ENCODE measurements at places on chromosomes 1 and 21. TPM values are rescaled to one million over a fixed set of nuclear protein-coding genes. Genes with fewer than 3 reads are reported as not detected.

SYT6 gene
- not detected for total RNA-seq

SAMD13 gene
- 2.0 TPM for total RNA-seq

VWA5B1 gene
- 0.16 TPM for total RNA-seq

- peak overlapping the region; percentile 94 for H3K4me3 ChIP-seq
- H3K27me3 ChIP-seq = no peaks in the 10 kb centered on the region
- no peak for DNase-seq
- peak overlapping the region; percentile 99 for H3K27ac ChIP-seq
Measured at GRCh38 chr1:174998569-174999215, 1.1 kb upstream of the CACYBP start.

- peaks cover 27% of the 10 kb centered on the region for H3K27me3 ChIP-seq
- no peak overlapping the region for H3K27ac ChIP-seq
- no peaks in the 10 kb centered on the region for H3K4me1 ChIP-seq
- DNase-seq = no peak
- no peaks in the 10 kb centered on the region for H3K36me3 ChIP-seq
- no peak overlapping the region for H3K4me3 ChIP-seq
Measured at GRCh38 chr1:152623203-152623844, 421 bp upstream of the LCE3A start.

GRCh38 chr1:156117414-156118176 lies 3.1 kb downstream of the LMNA start:
- no peaks in the 10 kb centered on the region for H3K36me3 ChIP-seq
- no peaks in the 10 kb centered on the region for H3K27me3 ChIP-seq
- no peak for DNase-seq
- H3K27ac ChIP-seq = peak overlapping the region; percentile 97

TRAF3IP3 gene
- total RNA-seq = 1.2 TPM

GRCh38 chr1:44476891-44477290 lies 71.8 kb downstream of the RNF220 start:
- no peak overlapping the region for H3K27ac ChIP-seq
- DNase-seq = no peak
- no peaks in the 10 kb centered on the region for H3K27me3 ChIP-seq

GRCh38 chr1:48472638-48473037 lies 634 bp upstream of the SPATA6 start:
- DNase-seq = no peak
- no peaks in the 10 kb centered on the region for H3K27me3 ChIP-seq
- H3K4me1 ChIP-seq = peaks cover 37% of the 10 kb centered on the region
- H3K27ac ChIP-seq = peak overlapping the region; percentile 90
- H3K4me3 ChIP-seq = peak overlapping the region; percentile 86

DNA sequence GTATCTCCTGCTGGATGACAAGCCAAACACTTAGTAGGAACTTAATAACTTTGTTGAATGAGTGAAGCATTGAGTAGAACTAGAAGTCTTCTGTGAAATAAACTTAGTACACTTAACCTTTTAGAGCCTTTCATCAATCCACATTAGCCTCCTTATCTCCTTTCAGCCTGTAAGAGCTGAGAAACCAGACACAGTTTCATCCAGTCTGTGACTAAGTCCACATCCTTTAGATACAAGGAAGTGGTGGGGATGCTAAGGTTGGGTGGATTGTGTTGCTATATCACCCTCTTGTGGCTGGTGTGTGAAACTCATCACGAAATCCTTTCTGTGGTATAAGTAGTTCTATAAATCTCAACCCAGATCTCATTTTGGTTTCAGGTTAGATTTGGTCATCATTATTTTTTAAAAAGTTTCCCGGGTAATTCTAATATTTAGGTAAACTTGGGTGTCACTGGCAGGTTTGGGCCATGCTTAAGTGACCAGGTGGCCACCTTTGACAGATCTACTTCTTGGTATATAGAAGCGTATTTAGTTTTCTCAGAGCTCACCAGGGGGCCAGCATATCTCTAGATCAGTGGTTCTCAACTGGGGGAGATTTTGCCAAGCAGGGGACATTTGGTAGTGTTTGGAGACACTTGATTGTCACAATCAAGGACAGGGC lies 27.8 kb upstream of the CD84 start:
- no peak overlapping the region for H3K27ac ChIP-seq
- peaks cover 46% of the 10 kb centered on the region for H3K27me3 ChIP-seq
- no peaks in the 10 kb centered on the region for H3K4me1 ChIP-seq
- no peak overlapping the region for H3K4me3 ChIP-seq

DNA sequence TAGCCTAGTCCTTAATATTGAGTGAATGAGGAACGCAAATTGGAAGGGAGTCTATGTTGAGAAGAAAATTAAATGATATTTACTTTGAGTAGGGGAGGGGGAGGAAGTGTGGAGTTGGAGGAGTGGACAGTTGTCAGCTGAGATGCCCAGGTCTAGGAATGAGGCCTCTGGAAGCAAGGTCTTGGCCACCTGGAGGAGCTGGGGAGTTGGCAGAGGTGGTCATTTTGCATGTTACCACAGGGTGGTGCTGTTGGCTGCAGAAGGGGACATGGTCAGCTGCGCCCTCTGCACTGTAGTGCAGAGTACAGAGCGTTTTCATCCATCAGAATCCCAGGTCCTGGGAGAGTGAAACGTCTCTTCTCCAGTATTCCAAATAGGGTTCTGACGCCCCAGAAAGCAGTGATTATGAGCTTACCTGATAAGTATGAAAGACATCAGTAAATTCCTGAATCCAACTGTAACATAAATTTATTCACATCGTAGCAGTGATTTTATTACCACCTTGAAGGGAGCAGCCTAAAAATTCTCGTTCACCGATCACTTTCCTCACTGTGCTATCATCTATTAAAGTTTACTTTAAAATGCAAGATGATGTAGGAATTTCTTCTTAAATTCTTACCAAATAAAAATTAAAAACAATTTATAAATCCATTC lies 13.8 kb downstream of the PARK7 start:
- peaks cover 76% of the 10 kb centered on the region for H3K36me3 ChIP-seq
- peaks cover 19% of the 10 kb centered on the region for H3K4me1 ChIP-seq
- H3K27ac ChIP-seq = no peak overlapping the region

PEA15 gene
- 280 TPM for total RNA-seq

MIS18A gene
- total RNA-seq = 3.2 TPM

KRTAP7-1 gene
- not detected for total RNA-seq

DNA sequence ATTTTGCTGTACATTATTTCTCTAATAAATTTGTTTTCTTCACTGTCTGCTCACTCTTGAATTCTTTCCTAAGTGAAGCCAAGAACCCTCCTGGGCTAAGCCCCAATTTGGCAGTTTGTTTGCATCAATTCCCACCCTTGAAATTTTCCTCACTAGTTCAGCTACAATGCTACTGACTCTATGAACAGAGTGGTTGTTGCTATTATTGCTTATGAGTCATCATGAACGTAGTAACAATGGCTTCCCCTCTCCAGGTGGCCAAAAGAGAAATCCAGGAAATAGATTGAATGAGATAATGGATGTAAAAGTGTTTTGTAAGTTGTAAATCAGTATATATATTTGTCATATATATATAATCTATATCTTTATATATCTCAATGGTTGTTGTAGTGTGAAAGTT lies 193.0 kb downstream of the URB2 start:
- H3K4me3 ChIP-seq = no peak overlapping the region
- no peaks in the 10 kb centered on the region for H3K4me1 ChIP-seq
- DNase-seq = no peak
- no peaks in the 10 kb centered on the region for H3K27me3 ChIP-seq

FALEC gene
- total RNA-seq = 0.44 TPM

SLFNL1 gene
- total RNA-seq = 0.16 TPM

PRKAB2 gene
- total RNA-seq = 37.8 TPM

MSH4 gene
- 0.25 TPM for total RNA-seq

- no peaks in the 10 kb centered on the region for H3K36me3 ChIP-seq
- no peak overlapping the region for H3K27ac ChIP-seq
- H3K27me3 ChIP-seq = no peaks in the 10 kb centered on the region
- H3K4me3 ChIP-seq = no peak overlapping the region
Measured at GRCh38 chr1:7424352-7424890, 346.7 kb upstream of the VAMP3 start.

KIF17 gene
- total RNA-seq = 4.6 TPM

GRCh38 chr21:25515484-25516405 lies 91.5 kb downstream of the MRPL39 start:
- no peaks in the 10 kb centered on the region for H3K4me1 ChIP-seq
- no peak overlapping the region for H3K27ac ChIP-seq
- no peak overlapping the region for H3K4me3 ChIP-seq
- no peak for DNase-seq
- H3K27me3 ChIP-seq = no peaks in the 10 kb centered on the region

SFN gene
- 0.16 TPM for total RNA-seq

MMP23B gene
- total RNA-seq = 93.8 TPM

CD1C gene
- total RNA-seq = 0.41 TPM

DNA sequence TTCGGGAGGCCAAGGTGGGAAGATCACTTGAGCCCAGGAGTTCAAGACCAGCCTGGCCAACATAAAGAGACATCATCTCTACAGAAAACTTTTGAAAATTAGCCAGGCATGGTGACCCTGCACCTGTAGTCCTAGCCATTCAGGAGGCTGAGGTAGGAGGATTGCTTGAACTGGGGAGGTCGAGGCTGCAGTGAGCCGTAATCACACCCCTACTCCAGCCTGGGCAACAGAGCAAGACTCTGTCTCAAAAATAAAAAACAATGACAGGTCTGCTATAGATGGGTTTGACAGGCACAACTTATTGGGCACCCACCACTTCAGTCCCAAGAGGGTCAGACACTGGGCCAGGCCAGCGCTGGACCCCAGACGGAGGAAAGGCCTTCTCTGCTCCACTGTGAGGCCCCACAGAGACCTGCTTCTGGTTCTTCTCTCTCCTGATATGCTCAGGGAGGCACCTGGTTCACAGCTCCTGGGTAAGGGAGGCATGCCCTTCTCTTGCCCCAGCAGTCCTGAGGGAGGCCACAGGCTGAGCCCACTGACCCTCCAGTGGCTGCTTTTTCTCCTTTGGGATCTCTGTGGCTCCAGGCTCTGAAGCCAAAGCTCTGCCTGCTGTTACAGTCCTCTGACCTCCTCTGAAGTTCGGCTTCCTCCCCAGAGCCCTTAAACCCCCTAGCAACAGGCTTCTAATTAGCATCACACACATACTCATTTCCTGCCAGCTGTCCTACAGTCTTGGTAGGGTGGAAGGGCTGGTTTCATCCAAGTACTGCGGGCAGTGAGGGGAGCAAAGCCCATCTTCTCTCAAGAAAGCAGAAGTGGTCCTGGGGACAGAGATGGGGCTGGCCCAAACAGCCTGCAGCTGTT lies 14.4 kb downstream of the S100A16 start:
- H3K4me1 ChIP-seq = peaks cover 8% of the 10 kb centered on the region
- H3K36me3 ChIP-seq = no peaks in the 10 kb centered on the region
- DNase-seq = no peak

GRCh38 chr21:25862596-25862995 lies 127.8 kb downstream of the GABPA start:
- no peak overlapping the region for H3K27ac ChIP-seq
- H3K36me3 ChIP-seq = no peaks in the 10 kb centered on the region
- no peak overlapping the region for H3K4me3 ChIP-seq
- DNase-seq = no peak
- H3K4me1 ChIP-seq = no peaks in the 10 kb centered on the region
- no peaks in the 10 kb centered on the region for H3K27me3 ChIP-seq

DNA sequence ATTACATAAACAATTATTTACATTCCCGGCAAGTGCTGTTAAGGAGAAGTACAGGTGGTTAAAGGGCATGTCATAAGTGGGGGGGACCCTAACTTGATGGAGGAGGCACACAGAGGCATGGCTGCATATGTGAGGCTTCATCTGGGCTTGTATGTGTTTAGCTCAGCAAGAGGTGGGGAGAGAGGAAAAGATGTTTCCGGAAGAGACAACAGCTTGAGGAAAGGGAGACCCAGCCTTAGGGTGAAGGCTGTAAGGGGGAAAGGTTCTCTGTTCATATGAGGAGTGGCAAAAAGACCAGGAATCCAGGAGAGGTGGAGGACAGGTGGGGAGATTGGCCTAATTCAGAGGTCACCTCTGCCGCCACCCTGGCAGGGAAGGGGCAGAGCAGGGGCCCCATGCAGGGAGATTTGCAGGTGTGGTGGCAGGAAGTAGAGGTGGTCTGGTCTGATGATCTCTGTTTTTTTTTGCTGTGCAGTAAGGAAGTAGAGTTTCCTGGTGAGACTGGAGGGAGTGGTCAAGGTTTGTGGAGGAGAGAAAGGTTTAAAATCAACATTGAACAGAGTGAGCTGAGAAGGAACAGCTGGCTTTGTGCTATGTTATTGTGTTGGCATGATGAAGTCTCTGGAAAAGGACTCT lies 9.0 kb downstream of the TRAF5 start:
- H3K4me3 ChIP-seq = no peak overlapping the region
- H3K27me3 ChIP-seq = no peaks in the 10 kb centered on the region
- no peak for DNase-seq
- peaks cover 20% of the 10 kb centered on the region for H3K4me1 ChIP-seq

SPRR2G gene
- total RNA-seq = not detected

DNA sequence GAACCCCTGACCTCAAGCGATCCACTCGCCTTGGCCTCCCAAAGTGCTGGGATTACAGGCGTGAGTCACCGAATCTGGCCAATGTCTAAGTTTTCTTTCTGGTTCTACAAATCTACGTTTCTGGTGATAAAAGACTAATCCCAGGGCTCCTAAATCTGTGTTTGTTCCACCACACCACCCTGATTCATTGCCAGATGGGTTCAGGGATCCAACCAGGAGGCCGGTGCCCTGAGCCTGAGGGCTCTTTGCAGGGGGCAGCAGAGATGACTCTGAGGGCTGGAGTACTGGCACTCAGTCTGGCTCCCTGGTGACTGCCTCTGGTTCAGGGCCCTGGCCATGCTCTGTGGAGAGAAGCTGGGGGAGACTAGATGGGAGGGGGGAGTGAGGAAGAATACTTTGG lies 10.5 kb upstream of the OPRD1 start:
- H3K27ac ChIP-seq = no peak overlapping the region
- H3K27me3 ChIP-seq = peaks cover 7% of the 10 kb centered on the region
- no peak for DNase-seq
- H3K4me1 ChIP-seq = peaks cover 3% of the 10 kb centered on the region
- H3K4me3 ChIP-seq = no peak overlapping the region
- no peaks in the 10 kb centered on the region for H3K36me3 ChIP-seq

DNA sequence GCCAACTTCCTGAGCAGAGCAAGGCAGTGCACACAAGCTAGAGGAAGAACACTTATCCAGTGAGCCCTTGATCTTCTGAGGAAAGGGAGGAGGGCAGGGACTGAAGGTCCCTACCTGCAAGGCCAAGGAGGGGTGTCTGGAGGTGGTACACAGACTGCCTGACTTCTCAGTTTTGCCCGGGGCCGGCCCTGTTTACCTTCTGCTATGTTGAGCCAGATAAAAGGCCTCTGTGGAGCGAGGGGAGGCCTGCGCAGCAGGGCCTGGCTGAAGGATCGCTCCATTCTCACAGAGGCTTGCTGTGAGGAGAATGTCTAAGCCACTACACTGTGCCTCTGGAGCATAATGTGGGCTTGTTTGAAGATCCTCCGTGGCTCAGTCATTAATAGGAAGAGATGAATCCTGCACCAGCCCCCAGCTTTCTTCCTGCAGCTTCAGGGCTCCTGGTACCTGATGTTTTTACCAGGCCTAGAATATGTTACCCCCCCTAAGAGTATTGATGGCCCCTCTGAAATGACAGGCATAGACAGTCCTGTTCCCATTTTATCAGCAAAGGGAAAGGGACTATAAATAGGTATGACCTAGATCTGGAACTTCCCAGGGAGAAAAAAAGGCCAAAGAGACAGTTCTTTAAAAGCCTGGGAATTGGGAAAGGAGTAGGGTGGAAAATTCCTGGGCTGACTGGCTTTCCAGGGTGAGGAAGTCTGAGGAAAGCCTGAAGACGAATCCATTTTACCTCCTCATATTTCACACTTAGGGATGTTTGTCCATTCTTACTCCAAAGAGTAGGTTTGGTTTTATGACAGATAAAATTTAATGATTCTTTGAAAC lies 4.7 kb downstream of the POGK start:
- peaks cover 69% of the 10 kb centered on the region for H3K36me3 ChIP-seq
- peak overlapping the region; percentile 96 for H3K27ac ChIP-seq
- H3K27me3 ChIP-seq = no peaks in the 10 kb centered on the region
- H3K4me1 ChIP-seq = peaks cover 91% of the 10 kb centered on the region
- H3K4me3 ChIP-seq = peak overlapping the region; percentile 46

Measured in left ventricle myocardium inferior (tissue), 1 donor.